ENCODE measurements at places on chromosomes 1 and 21.

- DNase-seq, result no peak
These were observed 8.7 kb downstream of the SELENON start for GRCh38 chr1:25808481-25809244.

GRCh38 chr1:105664495-105664894 lies 1392.0 kb upstream of the PRMT6 start:
- no peak for DNase-seq

DNA sequence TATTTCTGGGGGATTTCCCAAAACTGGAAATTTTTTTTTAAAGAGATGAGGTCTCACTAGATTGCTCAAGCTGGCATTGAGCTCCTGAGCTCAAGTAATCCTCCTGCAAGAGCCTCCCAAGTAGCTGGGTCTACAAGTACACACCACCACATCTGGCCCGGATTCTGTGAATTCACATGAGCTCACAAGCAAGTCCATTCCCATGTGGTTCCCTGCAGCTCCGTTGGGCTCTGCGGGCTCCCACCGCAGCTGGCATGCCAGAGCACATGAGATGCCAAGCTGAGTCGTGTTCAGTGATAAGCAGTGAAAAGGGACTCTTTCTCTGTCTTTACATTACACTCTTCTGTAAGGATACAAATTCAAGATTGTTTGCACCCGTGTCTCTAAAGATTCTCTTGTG lies 21.9 kb upstream of the TTF2 start:
- no peak for DNase-seq

DNA sequence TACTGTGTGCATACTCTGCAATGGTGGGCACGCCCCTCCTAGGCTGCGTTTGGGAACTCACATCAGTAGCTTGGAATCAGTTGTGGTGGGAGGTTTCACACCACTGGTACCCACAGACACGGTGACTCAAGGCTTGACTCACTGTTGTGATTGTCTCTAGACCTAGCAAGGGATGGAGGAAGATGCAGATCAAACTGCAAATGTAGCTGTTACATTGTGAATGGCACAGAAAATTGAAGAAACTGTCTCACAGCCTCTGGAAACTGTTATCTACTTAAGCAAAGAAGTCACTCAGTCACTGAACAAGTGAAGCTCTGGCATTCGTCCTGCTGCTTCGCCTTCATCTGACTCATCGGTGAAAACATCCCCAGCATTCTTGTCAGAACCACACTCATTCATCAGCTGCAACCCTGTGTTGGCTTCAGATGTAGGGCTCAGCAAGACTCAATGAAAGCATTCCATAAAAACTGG lies 59.5 kb downstream of the POFUT2 start:
- no peak for DNase-seq

DNA sequence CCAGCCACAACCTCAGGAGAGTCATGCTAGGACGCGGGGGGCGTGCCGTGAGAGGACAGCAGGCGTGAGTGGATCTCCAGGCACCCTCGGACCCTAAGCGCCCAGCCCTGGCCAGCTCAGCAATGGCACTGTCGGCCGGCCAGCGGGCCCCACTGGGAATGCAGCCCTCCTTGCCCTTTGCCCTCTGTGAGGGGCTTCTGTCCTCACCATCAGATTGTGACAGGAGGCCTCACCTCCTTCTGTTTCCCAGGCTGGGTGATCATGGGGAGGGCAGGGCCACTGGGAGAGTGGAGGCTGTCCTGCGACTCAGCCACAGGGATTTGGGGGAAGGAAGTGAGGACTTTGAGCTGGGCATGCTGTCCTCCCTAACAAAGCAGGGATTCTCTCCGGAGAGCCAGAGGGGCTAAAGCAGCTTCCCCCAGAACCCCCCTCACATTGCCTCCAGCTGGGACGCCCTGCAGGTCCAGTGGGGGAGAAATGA lies 6.6 kb upstream of the LRRC3 start:
- no peak for DNase-seq

DNA sequence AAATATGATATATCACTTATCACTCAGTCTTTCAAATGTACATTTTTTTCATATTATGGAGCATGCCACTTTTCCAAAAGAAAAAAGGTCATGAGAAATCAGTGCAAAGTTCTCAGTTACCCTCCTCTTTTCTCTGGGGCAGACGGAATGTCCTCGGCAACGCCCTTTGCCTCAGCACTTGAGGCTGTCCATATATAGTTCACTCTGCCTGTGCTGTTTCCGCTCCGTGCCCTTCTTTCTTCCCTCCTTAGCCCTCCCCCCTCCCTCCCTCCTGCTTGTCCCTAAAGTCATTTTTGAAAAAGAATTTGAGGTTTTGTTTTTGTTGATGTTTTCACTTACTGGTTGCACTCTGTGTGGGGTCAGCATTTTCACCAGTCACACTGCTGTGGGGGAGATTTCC lies 5.4 kb downstream of the BARHL2 start:
- no peak for DNase-seq

DNA sequence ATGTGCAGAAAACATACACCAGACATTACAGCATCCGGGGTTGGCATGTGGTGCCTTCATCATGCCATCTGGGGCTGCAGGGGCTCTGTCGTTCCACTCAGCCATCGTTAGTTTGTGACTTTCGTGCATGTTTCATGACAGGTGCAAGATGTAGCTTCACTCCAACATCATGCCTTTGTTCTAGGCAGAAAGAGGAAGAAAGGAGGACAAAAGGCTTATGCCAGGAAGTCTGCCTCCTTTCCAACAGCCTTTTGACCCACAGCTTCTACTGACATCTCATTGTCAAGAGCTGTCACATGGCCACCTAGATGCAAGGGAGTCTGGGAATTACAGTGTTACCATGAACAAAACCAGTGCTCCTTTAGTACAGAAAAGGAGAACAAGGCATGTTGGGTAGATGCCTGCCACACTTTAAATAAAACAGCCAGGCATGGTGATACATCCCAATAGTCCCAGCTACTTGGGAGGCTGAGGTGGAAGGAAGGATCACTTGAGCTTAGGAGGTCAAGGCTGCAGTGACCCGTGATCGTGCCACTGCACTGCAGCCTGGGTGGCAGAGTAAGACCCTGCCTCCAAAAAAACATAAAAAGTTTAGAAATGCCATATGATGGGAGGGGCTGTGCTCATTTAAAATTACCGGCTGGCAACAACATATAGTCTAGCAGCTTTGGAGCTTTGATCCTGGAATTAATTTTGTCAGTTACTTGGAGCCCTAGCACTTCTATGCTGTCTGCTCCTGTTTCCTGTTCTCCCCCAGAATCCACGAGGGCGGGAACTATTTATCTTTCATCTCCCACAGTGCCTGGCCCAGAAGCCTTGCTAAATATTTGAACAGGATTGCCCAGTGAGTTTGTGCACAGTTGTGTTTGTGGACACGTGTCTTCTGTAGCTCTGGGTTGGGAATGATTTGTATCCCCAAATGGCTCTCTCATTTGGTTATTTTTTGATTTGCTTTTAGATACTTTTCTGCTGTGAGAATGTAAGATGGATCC lies 7.4 kb downstream of the DOP1B start:
- DNase-seq, result no peak

DNA sequence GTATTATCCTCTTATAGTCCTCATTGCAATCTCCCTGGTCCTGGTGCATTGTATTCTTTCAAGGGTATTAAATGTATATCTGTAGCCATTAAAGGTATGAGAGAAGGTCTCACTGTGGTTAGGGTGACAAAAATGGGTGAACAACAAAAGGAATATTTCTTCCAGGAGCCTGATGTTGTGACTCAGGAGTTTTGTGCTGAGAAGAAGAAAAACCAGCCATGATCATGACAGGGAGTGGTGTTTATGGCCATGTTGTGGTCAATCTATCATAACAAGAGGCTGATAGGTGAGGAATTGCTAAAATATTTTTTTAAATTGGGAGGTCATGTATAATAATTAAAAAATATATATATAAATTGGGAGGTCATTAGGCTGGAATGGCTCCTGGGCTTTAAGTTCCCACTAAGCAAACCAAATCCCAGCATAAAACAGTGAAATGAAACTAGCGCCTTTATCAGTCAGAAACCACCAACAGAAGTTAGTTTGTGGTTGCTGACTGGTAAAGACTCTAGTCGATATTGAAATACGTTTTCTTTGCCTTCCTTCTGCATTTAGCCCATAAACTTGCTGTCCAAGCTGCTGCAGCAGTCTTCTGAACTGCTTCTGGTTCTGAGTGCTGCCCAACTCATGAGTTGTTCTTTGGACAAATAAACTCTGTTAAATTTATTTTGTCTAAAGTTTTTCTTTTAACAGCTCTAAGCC lies 60.3 kb downstream of the TBX19 start:
- no peak for DNase-seq

DNA sequence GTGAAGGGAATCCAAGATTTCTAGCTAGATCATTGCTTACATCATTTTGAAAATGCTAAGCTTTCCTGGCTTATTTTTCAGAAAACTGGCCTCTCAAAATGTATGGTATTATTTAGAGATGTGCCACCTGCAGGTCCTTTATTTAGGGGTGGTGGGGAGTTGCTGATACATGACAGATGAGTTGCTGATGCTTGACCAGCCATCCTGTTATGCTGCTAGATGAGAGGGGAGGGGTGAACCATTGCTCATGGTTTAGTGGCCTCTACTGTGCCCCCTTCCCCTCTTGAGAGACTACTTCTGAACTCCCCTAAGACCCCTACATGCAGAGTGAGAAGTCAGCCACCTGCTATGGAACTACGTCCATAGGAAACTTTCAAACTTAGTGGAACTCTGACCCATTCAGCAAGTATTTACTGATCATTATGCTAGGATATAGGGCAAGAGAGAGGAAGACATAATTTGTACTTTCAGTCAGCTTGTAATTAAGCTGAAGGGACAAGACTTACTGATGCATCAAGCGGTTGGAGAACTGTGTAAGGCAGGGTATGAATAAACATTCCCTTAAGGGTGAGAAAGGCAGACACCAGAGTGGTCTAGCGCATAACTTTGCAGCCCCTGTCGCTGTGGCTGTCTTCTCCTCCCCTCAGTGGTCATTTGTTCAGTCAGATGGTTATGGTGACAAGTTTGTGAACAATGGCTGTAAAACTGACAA lies 34.6 kb downstream of the SLAMF6 start:
- DNase-seq, result no peak

DNA sequence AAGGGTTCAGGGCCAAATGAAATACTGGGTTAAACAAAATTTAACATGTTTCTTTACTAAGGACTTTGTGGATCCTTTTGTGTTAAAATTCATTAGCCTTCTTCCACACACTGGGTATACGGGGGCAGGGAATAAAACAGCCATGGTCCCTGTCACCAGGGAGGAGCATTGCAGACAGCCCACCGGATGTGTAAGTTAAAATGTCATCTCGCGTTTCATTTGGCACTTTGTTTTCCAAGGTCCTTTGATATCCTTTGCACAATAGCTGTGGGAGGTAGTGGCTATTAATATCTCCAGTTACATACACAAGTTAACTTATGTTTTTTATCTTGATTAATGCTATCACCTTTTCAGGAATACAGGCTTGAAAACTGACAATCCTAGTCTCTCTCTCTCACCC lies 172.7 kb downstream of the BARHL2 start:
- no peak for DNase-seq

- DNase-seq, result no peak
These were observed 4.1 kb downstream of the SAMSN1 start for GRCh38 chr21:14541841-14542490.

DNA sequence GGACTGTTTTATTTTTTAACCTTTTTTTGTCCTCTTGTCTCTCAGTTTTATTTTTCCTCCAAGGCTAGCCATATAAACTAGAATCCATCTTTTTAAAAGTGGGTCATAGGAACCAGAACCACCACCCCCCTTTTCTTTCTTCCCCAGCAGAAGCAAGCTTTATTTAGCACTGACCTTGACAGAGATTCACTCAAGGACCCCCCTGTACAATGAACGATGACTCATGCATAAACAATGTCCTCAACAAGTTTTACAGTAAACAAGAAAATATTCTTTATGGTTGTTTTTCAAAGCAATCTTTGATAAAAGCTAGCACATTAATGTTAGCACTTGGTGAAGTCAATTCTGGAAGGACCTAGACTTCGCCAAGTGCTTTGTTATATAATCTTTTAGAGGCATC lies 14.1 kb downstream of the PKN2 start:
- DNase-seq, result no peak

GRCh38 chr1:63693944-63694571 lies 79.8 kb upstream of the ROR1 start:
- no peak for DNase-seq

DNA sequence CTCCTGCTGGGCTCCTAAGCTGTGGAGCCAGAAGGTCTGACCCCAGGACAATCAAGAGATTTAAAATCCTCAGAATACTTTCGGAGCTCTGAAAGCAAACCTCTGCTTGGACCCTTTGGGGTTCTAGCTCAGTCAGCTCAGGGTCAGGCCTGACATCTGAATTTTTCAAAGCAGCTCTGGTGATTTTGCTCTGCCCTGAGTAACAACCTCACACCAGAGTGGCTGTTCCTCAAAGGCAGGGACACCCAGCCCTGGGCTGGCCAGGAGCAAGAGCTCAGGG lies 11.9 kb downstream of the SLC1A7 start:
- no peak for DNase-seq

DNA sequence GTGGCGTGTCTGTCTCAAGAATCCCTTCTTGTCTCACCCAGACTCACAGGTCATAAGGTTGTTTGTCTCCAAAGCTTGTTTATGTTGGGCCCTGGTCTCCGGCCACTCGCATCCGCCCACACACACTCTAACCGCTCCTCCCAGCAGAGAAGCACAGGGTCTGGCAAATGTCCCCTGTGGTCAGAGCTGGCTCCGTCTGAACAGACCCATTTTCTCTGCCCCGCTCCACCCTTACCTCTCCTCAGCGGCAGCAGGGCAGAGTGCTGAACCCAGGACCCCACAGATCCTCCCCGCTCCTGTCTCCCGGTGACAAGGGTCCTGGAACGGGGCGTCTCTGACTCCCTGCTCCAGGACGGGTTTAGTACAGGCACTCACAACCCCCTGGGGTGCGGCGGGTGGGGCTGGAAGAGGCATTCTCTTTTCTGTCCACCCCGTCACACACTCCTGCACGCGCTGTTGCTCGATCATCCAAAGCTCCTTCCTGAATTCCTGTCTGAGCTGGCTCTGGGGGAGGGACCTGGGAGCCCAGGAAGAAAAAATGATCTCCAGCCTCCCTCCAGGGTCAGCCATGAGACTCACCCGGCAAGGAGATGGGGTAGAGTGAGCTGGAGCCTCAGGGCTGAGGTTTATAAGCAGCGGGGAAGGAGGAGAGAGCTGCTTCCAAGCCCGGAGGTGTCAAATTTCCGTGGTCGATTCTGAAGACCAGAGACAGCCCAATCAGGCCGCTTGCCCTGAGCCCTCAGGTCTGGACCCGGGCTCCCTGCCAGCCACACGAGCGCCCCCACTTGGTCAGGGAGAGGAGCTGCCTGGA lies at the start of gene S100A13:
TSS of gene S100A13 (minus strand) at position 602 of the 811 bp plus-strand sequence. CDS start 1,033 bp downstream, outside the sequence.
- peak; percentile 30 for DNase-seq

DNA sequence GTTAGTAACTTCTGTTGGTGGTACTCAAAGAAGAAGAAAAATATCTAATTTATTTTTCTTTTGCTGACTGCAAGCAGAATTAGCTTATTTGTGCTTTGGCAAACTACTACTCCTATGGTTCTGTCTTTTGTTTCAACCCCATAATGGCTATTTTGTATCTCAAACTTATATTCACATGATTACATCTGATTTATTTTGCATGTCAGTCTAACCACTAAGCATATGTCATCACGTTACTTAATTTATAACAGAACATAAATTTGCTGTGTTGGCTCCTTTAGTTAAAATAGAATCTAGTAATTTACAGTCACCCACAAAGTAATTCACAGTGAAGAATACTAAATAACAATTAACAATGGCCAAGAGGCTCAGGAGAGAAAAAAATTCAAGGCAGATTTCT lies 39.1 kb upstream of the CNN3 start:
- DNase-seq, result no peak

- no peak for DNase-seq
These were observed 47.1 kb upstream of the OLIG2 start for GRCh38 chr21:32978331-32979270.

- no peak for DNase-seq
These were observed 33.0 kb downstream of the PTPN14 start for GRCh38 chr1:214518361-214518760.

- no peak for DNase-seq
These were observed 7.7 kb downstream of the MAD2L2 start for GRCh38 chr1:11673089-11673769.
